A549 treated with RU486 at 1 μM for 4 hours (cell line): ENCODE measurements at places on chromosomes 7 and 10. TPM values are rescaled to one million over a fixed set of nuclear protein-coding genes. Genes with fewer than 3 reads are reported as not detected.

The ACHE gene
- 1.4 to 2.5 TPM (median 2.2 TPM) in 5 replicates for total RNA-seq

The NRBF2 gene
- 19.5 to 27.8 TPM (median 21.3 TPM) in 5 replicates for total RNA-seq

The FAS gene
- 30.2 to 39.9 TPM (median 31.6 TPM) in 5 replicates for total RNA-seq

The GSDME gene
- total RNA-seq, result 24.8 to 38.4 TPM (median 35.4 TPM) in 5 replicates

The SPDYE2 gene
- total RNA-seq, result not detected in 5 replicates

The PPRC1 gene
- 47.0 to 70.3 TPM (median 58.0 TPM) in 5 replicates for total RNA-seq

The IFRD1 gene
- total RNA-seq, result 24.9 to 36.9 TPM (median 33.0 TPM) in 5 replicates

The FAM171A1 gene
- total RNA-seq, result 23.5 to 27.8 TPM (median 24.9 TPM) in 5 replicates

The ETV1 gene
- 2.0 to 4.0 TPM (median 3.0 TPM) in 5 replicates for total RNA-seq

The SLC39A12 gene
- total RNA-seq, result not detected in 5 replicates

The MRC1 gene
- 0.01 to 0.08 TPM (median 0.05 TPM) in 4 of 5 replicates, not detected in the other for total RNA-seq

The PRXL2A gene
- 40.7 to 49.9 TPM (median 45.7 TPM) in 5 replicates for total RNA-seq

The SFRP5 gene
- total RNA-seq, result 1.9 to 2.5 TPM (median 2.3 TPM) in 5 replicates

The PON3 gene
- total RNA-seq, result 27.0 to 38.0 TPM (median 34.3 TPM) in 5 replicates

The LBX1 gene
- total RNA-seq, result not detected in 5 replicates

The PLEKHS1 gene
- total RNA-seq, result 0.03 to 0.14 TPM (median 0.07 TPM) in 3 of 5 replicates, not detected in the others

The NPM3 gene
- 104 to 134 TPM (median 118 TPM) in 5 replicates for total RNA-seq

The CHN2 gene
- 0.07 to 0.27 TPM in 2 of 5 replicates, not detected in the others for total RNA-seq

The TCAF2 gene
- 0.29 to 0.36 TPM (median 0.32 TPM) in 5 replicates for total RNA-seq

The HGF gene
- not detected in 5 replicates for total RNA-seq

The CYP26A1 gene
- total RNA-seq, result 2.1 to 4.0 TPM (median 2.5 TPM) in 5 replicates

The COL13A1 gene
- 0.23 to 0.35 TPM (median 0.29 TPM) in 5 replicates for total RNA-seq

The ZC3HAV1 gene
- 22.7 to 30.5 TPM (median 27.8 TPM) in 5 replicates for total RNA-seq

The PRRT4 gene
- 0.17 to 0.81 TPM (median 0.41 TPM) in 5 replicates for total RNA-seq

The HABP2 gene
- total RNA-seq, result 0.05 to 0.21 TPM (median 0.09 TPM) in 5 replicates

The DDIT4 gene
- 103 to 175 TPM (median 161 TPM) in 5 replicates for total RNA-seq

The ANLN gene
- total RNA-seq, result 40.7 to 81.3 TPM (median 66.2 TPM) in 5 replicates
